ENCODE measurements at places on chromosomes 3 and 15. TPM values are rescaled to one million over a fixed set of nuclear protein-coding genes. Genes with fewer than 3 reads are reported as not detected.

Gene LMCD1
- total RNA-seq = 76.9 TPM

Gene ERICH6
- total RNA-seq = not detected

Gene TMEM45A
- total RNA-seq = 15.5 TPM

Gene AGBL1
- total RNA-seq = 9.9 TPM

Gene GRK7
- total RNA-seq = not detected

Gene LZTFL1
- 20.7 TPM for total RNA-seq

Gene ITGB5
- 68.1 TPM for total RNA-seq

Gene RASL12
- 12.6 TPM for total RNA-seq

Gene CPB1
- 0.41 TPM for total RNA-seq

Gene RPL29
- 787 TPM for total RNA-seq

Gene PIGBOS1
- total RNA-seq = 15.6 TPM
